Stomach (tissue), 19 donors: ENCODE measurements at places on chromosomes 11 and 22. TPM values are rescaled to one million over a fixed set of nuclear protein-coding genes. Genes with fewer than 3 reads are reported as not detected.

SULT4A1 gene
- not detected for total RNA-seq

RASSF10 gene
- total RNA-seq, result 2.2 TPM

IGSF22 gene
- not detected for total RNA-seq

DNA sequence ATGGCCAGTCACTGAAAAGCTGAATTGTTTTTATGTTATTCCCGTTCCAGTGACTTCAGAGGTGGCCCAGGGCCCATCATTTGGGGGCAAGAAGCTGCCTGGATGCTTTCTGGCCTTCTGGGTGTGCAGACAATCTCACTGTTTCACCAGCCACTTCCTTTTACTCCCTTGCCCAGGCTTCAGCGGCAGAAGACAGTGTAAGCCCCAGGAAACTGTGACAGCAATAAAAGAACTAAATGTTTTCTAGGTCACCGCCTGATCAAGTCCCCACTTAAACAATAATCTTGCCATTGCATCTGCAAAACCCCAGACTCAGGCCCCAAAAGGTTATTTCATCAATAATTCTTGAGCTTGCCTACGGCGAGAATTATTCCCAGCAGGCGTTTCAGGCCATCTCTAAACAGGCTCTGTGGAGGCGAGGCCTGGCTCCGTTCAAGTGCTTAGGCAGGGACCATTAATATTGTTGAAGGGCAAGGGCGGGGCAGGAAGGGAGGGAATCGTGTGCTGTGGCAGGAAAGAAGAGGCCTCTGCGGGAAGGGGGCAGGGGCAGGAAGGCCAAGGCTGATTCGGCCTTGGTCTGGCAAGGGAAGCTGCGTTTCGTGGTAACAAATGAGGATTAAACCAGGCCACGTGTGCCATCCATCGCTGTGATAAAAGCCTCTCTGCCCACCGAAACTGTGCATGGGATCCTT, 252.3 kb downstream of the KIRREL3 start:
- H3K27ac ChIP-seq, result no peak overlapping the region
- no peaks in the 10 kb centered on the region for H3K36me3 ChIP-seq
- no peaks in the 10 kb centered on the region for H3K4me1 ChIP-seq
- peaks cover 8% of the 10 kb centered on the region for H3K27me3 ChIP-seq

DNA sequence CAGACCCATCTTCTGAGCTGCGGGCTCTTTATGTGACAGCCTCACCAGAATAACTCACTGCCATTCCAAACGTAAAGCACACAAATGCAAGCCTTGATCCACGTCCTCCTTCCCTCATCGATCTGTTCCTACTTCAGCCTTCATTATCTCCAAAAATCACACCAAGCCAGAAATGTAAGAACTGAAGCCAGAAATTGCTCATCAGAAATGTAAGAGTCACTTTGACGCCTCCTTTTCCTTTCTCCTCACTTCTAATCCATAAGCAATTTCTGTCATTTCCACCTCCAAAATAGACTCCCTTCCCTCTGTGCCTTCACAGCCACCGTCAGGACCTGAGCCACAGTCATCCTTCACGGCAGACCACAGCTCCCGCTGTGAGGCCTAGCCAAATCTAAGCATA, 387.3 kb upstream of the B3GAT1 start:
- no peak overlapping the region for H3K27ac ChIP-seq
- no peak for DNase-seq
- peaks cover 25% of the 10 kb centered on the region for H3K27me3 ChIP-seq
- H3K36me3 ChIP-seq, result no peaks in the 10 kb centered on the region

- H3K27ac ChIP-seq, result no peak overlapping the region
- H3K4me3 ChIP-seq, result no peak overlapping the region
- no peaks in the 10 kb centered on the region for H3K4me1 ChIP-seq
- H3K27me3 ChIP-seq, result no peaks in the 10 kb centered on the region
- peak; percentile 6 for DNase-seq
Measured at GRCh38 chr11:104565583-104565961, 332.7 kb downstream of the CASP12 start.

GRCh38 chr11:72813740-72814285, 398 bp upstream of the ATG16L2 start:
- peaks cover 24% of the 10 kb centered on the region for H3K36me3 ChIP-seq
- H3K4me3 ChIP-seq, result peak overlapping the region; percentile 89
- H3K27ac ChIP-seq, result peak overlapping the region; percentile 98
- peak; percentile 93 for DNase-seq
- H3K27me3 ChIP-seq, result no peaks in the 10 kb centered on the region

DNA sequence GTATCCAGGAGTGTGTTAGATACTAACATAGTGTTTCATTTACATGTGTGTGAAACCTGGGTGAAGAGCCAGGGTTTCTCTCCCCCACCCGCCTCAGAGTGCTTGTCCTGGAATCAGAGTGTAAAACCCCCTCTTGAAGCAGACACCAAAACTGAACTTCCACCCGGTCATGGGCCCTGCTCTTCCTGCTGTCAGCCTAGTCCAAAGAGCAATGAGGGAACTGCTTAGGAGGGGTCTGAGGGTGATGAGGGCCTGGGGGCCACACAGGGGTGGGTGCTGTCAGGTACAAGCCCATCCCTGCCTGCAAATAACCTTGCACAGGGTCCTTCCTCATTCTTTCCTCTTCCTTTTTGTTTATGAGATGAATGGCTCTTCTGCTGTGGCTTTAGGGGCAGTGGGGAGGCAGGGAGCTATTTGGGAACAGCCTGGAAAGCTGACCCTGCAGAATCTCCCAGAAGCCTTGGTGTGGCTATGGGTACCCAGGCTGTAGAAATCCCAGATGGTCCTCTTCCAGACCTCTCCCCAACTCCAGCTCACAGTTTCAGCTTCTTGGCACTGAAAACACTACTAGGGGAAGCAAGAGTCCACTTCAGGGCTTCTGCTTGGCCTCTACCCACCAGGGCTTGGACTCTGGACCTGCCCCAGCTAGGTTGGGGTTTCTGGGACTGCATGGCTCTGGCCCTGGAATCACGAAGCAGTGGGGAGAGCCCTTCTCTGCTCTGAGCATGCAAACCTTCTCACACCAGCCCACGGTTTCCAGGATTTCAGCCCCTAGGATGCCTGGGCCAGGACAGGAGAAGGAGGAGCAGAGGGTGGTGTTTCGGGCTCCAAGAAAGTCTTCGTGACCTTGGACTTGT, 8.5 kb downstream of the BATF2 start:
- H3K27me3 ChIP-seq, result no peaks in the 10 kb centered on the region
- H3K4me1 ChIP-seq, result peaks cover 4% of the 10 kb centered on the region
- H3K4me3 ChIP-seq, result no peak overlapping the region
- DNase-seq, result no peak
- peaks cover 15% of the 10 kb centered on the region for H3K36me3 ChIP-seq
- peak overlapping the region; percentile 4 for H3K27ac ChIP-seq

DNA sequence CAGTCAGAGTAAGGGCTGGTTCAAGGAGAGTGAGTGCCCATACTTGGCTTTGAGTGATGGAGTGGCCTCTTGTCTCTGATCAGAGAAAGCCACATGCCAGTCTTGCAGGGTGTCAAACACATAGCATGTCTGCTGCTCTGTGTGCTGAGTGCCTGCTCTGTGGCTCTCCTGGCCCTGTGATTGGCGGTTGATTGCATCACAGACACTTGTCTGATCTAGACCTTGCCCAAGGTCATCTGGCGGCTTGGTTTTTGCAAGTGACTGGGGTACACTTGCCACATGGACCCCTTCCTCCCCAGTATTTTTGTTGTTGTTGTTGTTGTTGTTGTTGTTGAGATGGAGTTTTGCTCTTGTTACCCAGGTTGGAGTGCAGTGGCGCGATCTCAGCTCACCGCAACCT, 10.3 kb downstream of the OSBP2 start:
- no peak for DNase-seq
- no peak overlapping the region for H3K4me3 ChIP-seq
- H3K36me3 ChIP-seq, result no peaks in the 10 kb centered on the region
- no peaks in the 10 kb centered on the region for H3K4me1 ChIP-seq
- H3K27me3 ChIP-seq, result no peaks in the 10 kb centered on the region

GRCh38 chr11:83697518-83697917, 411.4 kb upstream of the CCDC90B start:
- no peak overlapping the region for H3K27ac ChIP-seq
- H3K4me3 ChIP-seq, result no peak overlapping the region
- no peaks in the 10 kb centered on the region for H3K27me3 ChIP-seq
- no peaks in the 10 kb centered on the region for H3K4me1 ChIP-seq
- DNase-seq, result no peak

GRCh38 chr22:41876675-41877074, 38.2 kb downstream of the SHISA8 start:
- H3K27ac ChIP-seq, result no peak overlapping the region
- H3K36me3 ChIP-seq, result peaks cover 100% of the 10 kb centered on the region
- H3K4me3 ChIP-seq, result no peak overlapping the region
- H3K4me1 ChIP-seq, result no peaks in the 10 kb centered on the region

GRCh38 chr11:10032935-10033334, 261.1 kb downstream of the SBF2 start:
- H3K27me3 ChIP-seq, result no peaks in the 10 kb centered on the region
- DNase-seq, result no peak
- no peak overlapping the region for H3K4me3 ChIP-seq
